ENCODE measurements at places on chromosomes 7 and 10.

DNA sequence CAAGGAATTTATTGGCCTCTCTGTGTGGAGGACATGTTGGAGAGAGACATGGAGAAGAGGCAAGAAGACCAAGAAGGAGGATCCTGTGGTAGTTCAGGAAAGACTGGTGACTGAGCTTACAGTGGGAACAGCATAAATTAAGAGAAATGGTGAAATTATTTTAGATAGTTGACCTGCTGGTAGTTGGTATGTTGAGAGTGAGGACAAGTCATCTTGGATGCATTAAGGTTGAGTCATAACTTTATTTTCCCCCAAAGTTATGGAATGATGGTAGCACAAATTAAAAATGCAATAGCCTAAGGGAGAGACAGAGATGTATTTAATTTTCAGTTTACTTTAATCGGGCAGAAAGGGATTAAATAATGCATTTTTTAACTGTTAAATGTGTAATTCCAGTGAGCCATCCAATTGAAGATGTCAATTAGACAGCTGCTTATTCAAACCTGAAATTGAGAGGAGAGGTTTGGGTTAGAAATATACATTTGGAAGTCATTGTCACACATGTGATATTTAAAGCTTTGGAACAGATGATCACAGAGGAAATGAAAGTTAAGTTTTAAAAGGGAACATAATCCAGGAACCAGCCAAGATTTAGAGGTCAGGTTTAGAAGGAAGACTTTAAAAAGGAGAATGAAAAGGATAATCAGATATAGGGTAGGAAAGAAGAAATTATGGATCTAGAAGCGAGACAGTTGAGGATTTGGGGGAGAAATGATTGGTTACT, 80.6 kb downstream of the DGKB start:
- no peak for DNase-seq

- DNase-seq: no peak
Measured at GRCh38 chr7:25319707-25320106, 91.4 kb upstream of the NPVF start.

- no peak for DNase-seq
Measured at GRCh38 chr7:88204525-88205110, 15.2 kb downstream of the SRI start.

- DNase-seq: no peak
Measured at GRCh38 chr7:5210751-5211338, 20.8 kb downstream of the WIPI2 start.

- no peak for DNase-seq
Measured at GRCh38 chr7:121304102-121304658, 24.6 kb upstream of the WNT16 start.

DNA sequence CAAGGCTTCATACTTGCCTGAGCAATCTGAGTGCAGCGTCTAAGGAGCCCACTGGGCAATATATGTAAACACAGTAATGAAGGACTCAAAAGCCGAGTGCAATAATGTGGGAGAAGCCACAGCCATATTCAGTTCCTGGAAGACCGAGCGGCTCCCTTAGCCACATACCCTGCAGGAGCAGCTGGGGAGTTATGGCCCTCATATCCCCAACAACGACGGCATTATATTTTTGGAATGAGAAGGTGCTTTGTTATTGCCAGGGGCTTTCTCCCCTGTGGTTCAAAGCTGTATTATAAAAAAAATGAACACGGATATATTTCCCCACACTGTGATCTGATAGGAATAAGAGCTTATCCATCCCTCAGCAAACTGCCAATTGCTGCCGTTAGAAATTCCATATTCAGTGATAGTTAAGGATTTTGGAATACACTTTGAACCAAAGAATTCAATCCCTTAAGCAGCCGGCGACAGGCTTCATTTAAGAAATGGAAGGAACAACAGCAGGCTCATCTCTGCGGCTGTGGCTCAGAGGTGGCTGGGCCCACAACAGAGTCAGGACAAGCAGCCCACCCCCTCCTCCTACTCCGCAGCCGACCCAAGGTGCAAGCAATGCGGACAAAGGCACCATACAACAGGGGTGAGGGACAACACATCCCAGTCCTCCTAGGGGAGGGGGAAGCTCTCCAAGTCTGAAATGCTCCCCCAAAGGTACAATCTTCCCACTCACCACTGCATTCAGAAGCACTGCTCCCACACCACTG, 77.2 kb downstream of the TNS3 start:
- no peak for DNase-seq

DNA sequence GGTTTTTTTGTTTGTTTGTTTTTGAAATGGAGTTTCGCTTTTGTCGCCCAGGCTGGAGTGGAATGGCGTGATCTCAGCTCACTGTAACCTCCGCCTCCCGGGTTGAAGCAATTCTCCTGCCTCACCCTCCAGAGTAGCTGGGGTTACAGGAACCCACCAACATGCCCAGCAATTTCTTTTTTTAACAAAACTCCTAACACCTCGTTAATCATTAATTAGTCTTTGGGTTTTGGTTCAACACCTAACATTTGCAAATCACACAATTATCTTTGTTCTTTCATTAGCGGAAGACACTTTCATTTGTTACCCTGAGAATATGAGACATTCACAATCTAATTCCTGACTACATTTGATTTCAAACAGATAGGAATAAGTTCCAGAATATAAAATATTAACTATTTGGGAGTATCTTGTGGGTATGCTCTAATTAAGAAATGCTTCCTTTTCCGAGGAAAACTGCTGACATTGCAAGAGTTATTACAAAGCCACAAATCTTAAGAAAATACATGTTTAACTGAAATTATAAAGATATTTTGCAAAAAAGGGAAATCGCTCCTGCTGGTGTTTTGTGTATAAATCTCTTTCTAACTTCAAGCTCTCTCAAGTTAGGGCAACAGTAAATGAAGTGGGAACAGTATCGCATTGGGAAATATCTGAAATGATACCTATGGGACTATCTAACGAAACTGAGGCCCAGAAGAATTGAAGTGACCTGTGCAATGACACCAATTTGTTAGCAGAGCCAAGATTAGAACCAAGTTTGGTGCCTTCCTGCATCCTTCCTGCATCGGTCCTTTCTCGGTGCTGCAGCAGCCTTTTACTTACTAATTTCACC, 1.2 kb upstream of the LSM8 start:
- DNase-seq: no peak

- DNase-seq: no peak
Measured at GRCh38 chr10:52541006-52541473, 227.0 kb downstream of the DKK1 start.

DNA sequence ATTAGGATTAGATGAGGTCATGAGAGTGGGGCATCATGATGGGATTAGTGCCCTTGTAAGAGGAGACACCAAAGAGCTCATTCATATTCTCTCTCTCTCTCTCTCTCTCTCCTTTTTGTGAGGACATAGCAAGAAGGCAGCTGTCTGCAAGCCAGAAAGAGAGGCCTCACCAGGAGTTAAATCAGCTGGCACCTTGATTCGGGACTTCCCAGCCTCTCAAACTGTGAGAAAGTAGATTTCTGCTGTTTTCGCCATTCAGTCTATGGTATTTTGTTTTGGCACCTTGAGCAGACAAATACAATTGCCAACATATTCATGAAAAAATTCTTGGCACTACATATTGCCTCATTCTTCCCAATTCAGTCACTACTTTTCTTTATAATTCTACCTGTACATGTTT, 20.6 kb upstream of the ATAD1 start:
- DNase-seq: no peak

DNA sequence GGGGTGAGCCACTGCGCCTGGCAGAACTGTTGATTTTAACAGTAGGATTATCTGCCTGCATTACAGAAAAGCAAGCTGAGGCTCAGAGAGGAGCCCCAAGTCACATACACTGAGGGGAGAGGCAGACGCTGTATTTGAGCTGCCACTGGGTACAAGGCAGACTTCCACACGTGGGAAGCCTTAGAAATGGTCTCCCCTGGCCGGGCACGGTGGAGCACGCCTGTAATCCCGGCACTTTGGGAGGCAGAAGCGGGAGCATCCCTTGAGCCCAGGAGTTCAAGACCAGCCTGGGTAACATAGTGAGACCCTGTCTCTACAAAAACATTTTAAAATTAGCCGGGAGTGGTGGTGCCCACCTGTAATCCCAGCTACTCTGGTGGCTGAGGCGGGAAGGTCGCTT, 902 bp upstream of the FZD9 start:
- no peak for DNase-seq

GRCh38 chr7:122383934-122384333, 79.4 kb upstream of the FEZF1 start:
- no peak for DNase-seq

DNA sequence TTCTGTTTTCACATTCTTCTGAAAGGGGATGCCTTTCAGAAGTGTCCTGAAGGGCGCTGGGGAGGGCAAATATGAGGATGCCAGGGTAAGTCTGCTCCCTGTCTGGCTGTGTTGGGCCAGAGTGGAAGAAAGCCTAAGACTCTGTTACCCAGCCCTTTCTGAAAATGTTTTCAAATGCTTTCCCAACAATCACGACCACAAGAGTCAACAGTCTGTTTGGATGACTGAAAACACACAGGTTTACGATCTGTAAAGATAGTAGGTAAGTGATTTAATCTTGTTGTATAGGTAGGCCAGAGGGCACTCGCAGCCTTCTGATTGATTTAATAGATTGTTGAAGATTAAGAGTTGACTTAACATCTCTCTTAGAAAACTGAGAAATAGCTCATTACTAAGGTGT, 13.2 kb downstream of the SGPL1 start:
- DNase-seq: no peak
